ENCODE measurements at places on chromosomes 5 and 9.
A peak's percentile ranks its signal among the peaks of the same experiment; 100 is the strongest.

GRCh38 chr9:118829334-118829733, 539.9 kb downstream of the BRINP1 start:
- DNase-seq: no peak

GRCh38 chr9:6902423-6902822, 144.7 kb downstream of the KDM4C start:
- no peak for DNase-seq

- DNase-seq: no peak
These were observed 6.2 kb downstream of the ZBED3 start for GRCh38 chr5:77080905-77081304.

DNA sequence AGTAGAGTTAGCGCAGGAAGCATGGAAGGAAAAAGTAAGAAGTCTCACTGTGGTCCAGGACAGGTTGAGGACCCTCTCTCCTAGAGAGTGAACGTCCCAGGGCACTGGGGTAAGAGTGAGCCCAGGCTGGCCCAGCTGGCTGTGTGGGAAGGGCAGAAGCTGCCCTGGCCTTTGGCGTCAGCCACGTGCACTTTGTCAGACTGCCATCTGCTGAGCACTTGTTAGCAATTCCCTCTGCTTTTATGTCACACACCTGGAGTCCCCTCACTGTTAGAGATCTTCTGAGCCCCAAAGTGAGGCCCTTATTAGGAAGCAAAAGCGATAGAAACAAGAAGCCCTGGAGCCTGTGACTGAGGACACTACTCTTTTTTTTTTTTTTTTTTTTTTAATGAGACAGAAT, 79.1 kb downstream of the UGCG start:
- peak; percentile 49 for DNase-seq

Data from hematopoietic multipotent progenitor cell treated with erythropoietin and hydrocortisone succinate and interleukin-3 and kit ligand, for 4 days (in vitro differentiated cells).